Vein endothelial cell (primary cell): ENCODE measurements at places on chromosomes 6 and 20. TPM values are rescaled to one million over a fixed set of nuclear protein-coding genes. Genes with fewer than 3 reads are reported as not detected.

The SIRPG gene
- total RNA-seq: not detected in 2 replicates

The PTCRA gene
- not detected in 2 replicates for total RNA-seq

The ACTR5 gene
- 8.5 and 9.7 TPM in 2 replicates for total RNA-seq

The TCP11 gene
- total RNA-seq: 0.33 TPM in 1 of 2 replicates, not detected in the other

The KCNK5 gene
- not detected in 2 replicates for total RNA-seq

The E2F3 gene
- total RNA-seq: 9.5 and 11.6 TPM in 2 replicates

The ME1 gene
- total RNA-seq: 8.2 and 15.4 TPM in 2 replicates

The HTR1E gene
- total RNA-seq: not detected in 2 replicates

The RALGAPB gene
- total RNA-seq: 44.7 and 59.0 TPM in 2 replicates

The C6orf58 gene
- 0.38 and 0.65 TPM in 2 replicates for total RNA-seq

The STK35 gene
- total RNA-seq: 25.1 and 32.0 TPM in 2 replicates

The SSTR4 gene
- not detected in 2 replicates for total RNA-seq
